ENCODE measurements at places on chromosomes 12 and 14.

DNA sequence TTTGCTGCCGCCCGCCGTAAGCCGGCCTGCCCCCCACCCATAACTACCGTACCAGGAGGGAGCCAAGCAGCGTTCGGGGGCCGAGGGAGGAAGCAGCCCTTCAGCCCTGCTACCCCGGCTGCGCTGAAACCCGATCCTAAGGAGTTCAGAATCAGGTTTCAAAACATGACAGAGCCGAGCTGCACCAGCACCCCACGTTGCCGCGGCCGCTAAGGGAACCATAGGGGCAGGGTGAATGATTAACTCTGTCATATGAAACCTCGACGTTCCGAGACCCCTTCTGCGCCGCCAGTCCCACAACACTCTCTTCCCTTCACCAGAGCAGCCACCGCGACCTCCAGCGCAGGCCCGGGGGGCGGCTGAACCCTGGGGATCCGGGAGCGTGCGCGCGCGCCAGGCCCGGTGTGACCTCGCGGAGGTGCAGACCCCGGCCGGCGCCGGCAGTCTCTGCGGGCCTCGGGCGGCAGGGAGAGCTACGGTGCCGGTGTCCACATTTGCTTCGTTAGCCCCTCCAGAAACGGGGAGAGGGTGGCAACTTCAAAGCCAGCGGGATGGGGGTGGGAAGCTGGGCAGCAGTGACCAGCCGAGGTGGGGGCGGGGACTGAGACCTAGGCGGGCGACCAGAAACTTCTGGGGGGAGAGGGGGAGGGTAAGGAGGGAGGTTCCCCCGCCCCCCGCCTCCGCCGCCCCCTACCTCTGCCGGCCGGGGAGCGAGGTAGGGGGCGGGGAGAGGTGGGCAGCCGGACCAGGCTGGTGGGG lies 1.6 kb downstream of the SIX4 start:
- DNase-seq = no peak

DNA sequence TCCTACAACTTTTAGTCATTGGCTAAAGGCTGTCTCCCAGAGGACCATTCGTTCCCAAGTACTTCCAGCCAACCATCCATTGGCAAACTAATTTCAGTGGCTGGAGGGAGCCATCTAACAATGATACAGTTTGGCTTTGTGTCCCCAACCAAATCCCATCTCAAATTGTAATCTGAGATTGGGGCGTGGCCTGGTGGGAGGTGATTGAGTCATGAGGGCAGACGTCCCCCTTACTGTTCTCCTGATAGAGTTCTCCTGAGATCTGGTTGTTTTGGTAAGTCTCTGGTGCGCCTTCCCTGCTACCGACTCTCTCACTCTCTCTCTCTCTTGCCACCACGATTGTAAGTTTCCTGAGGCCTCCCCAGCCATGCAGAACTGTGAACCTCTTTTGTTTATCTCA lies 99.7 kb upstream of the FUT8 start:
- no peak for DNase-seq

GRCh38 chr12:2959505-2960389 lies 550 bp downstream of the TEAD4 start:
- no peak for DNase-seq

DNA sequence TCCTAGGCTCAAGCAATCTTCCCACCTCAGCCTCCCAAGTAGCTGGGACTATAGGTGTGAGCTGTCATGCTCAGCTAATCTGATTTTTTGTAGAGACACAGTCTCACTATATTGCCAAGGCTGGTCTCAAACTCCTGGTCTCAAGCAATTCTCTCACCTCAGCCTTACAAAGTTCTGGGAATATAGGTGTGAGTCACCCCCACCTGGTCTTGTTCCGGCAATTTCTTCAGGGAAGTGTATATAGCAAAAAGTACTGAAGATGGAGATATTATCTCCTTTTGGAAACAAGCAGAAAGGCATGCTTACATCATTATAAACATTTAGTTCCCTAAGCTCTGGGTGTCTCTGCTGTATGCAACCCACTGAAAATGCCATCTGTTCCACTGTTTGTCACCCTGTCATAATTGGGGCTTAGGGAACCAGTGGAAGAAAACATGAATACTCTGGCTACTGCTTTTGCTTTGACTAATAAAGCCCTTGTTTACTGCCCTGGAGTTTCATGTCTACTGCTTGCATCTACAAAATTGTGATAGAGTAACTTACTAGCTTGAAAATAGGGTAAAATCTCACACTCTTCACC lies 940.2 kb downstream of the GALC start:
- no peak for DNase-seq

GRCh38 chr12:101647711-101648110 lies 49.7 kb upstream of the CHPT1 start:
- no peak for DNase-seq

GRCh38 chr14:55352201-55352600 lies 59.4 kb downstream of the ATG14 start:
- DNase-seq = no peak

GRCh38 chr12:5633106-5633505 lies 201.2 kb downstream of the NTF3 start:
- no peak for DNase-seq

- no peak for DNase-seq
These were observed 50.0 kb upstream of the EVL start for GRCh38 chr14:100015251-100015655.

DNA sequence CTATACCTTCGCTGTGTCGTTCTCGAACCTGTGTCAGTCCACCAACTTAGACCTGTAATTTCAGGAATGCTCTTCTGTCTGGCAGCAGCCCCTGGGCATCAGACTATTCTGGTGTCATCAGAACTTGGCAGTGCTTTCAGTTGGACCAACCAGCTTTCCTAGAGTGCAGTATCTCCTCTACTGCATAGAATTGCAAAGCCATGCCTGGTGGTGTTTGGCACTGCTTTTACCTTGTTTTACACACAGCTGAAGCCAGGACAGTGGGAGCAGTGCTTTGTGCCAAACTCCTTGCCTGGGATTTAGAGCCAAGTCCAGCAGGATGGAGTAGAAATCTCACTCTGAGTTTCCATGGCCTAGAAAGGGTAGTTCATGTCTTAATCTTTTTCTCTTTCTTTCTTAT lies 1.5 kb downstream of the FLVCR2 start:
- no peak for DNase-seq

DNA sequence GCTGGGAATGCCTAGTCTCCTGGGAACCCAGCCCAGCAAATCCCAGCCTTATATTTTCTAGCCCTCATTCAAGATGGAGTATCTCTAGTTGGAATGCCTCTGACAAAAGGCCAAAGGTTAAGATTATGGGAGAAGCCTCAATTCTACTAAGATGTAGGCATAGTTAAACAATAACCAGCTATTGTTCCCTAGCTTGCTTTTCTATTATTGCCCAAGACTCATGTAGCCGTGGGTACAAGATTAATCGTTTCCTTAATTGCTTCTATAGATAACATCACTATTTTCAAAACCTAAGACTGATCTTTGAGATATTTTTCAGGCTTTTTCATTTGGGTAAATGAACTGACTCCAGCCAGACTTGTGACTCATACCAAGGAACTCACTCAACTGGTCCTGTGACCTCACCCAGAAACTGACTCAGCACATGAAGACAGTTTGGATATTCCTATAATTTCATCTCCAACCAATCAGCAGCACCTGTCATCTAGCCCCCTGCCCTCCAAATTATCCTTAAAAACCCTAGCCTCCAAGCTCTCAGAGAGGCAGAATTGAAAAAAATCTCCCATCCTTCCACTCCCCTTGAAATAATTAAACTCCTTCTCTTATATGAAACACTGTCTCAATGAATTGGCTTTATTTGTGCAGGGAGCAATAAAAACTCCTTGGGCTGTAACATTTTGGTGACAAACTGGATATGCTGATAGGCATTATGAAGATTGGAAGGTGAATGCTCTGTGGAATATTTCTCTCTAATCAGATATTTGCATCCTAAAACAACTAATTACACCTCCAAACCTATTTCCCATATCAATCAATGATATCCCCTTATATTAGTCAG lies 589.0 kb downstream of the C12orf50 start:
- no peak for DNase-seq

- no peak for DNase-seq
These were observed 120.0 kb upstream of the RPH3A start for GRCh38 chr12:112671564-112671963.

DNA sequence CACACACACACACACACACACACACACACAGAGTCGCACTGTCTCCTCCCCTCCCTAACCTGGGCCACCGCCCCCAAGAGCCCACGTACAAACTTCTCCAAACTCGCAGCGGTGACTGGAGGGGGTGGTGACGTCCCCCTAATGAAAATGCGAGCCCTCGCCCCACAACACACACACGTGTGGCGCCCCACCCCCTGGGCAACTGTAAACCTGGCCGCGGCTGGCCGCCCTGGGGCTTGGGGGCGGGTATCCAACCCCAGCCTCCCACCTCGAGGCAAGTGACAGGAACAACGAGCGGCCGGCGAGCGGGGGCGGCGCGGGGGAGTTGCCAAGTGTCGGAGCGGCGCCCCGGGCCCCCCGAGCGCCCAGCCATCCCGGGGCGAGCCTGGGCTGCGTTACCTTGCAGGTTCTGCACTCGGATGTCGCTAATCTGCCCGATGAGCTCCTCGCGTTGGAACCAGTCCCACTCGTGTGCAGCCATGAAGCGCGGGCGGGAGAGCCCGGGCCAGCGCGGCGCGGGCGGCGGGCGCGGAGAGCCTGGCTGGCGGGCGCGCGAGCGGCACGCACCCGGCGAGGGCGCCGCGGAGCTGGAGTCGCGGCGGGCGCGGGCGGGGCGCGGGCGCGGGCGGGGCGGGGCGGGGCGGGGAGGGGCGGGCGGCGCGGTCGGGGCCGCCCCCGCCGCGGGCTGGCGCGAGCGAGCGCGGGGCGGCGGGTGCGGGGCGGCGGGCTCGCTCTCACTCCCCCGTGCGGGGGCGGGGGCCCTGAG lies at the start of gene CLMN:
Gene CLMN, minus strand, starts transcription at position 597 of the 766 bp plus-strand sequence. Its CDS starts 116 bp downstream, at position 481.
- no peak for DNase-seq

GRCh38 chr14:65487783-65488494 lies 75.4 kb downstream of the FUT8 start:
- no peak for DNase-seq

GRCh38 chr14:59582161-59582560 lies 5.5 kb upstream of the CCDC175 start:
- no peak for DNase-seq

Measured in activated CD8-positive, alpha-beta memory T cell treated with anti-CD3 and anti-CD28 coated beads for 1 hour (primary cell).